Epithelial cell of prostate (primary cell): ENCODE measurements at places on chromosomes 2 and 18.

GRCh38 chr18:57015451-57015850 is 131.4 kb upstream of the BOD1L2 start:
- DNase-seq: no peak

GRCh38 chr2:173239644-173240043 is 115.0 kb upstream of the CDCA7 start:
- DNase-seq: no peak

- DNase-seq: no peak
Measured at GRCh38 chr2:72926811-72927465, 9.6 kb downstream of the EMX1 start.

- DNase-seq: no peak
Measured at GRCh38 chr2:73003027-73003426, 68.5 kb downstream of the SFXN5 start.

GRCh38 chr2:186751790-186752189 is 57.9 kb downstream of the FAM171B start:
- DNase-seq: no peak

DNA sequence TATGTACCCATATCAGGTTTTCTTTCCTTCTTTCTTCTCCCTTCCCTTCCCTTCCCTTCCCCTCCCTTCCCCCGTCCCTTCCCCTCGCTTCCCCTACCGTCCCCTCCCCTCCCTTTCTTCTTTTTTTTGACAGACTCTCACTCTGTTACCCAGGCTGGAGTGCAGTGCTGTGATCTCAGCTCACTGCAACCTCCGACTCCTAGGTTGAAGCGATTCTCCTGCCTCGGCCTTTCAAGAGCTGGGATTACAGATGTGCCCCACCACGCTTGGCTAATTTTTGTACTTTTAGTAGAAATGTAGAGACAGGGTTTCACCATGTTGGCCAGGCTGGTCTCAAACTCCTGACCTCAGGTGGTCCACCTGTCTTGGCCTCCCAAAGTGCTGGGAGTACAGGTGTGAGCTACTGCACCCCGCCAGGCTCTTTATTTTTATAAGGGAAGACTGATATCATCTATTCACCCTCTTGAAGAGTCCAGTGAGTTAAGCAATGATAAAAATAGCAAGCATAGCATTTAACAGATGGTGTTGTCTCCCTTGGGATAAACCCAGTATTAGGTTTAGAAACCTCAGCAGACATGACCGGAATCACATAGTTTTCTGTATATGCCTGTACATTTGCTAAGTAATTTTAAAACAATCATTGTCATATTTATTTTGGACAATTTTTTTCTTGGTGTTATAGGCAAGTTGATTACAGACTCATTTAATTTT is 888.4 kb downstream of the TRIB2 start:
- DNase-seq: no peak

GRCh38 chr18:23067236-23067635 is 68.0 kb upstream of the CABLES1 start:
- DNase-seq: no peak

- DNase-seq: no peak
Measured at GRCh38 chr2:109118321-109118720, 10.7 kb upstream of the SH3RF3 start.

DNA sequence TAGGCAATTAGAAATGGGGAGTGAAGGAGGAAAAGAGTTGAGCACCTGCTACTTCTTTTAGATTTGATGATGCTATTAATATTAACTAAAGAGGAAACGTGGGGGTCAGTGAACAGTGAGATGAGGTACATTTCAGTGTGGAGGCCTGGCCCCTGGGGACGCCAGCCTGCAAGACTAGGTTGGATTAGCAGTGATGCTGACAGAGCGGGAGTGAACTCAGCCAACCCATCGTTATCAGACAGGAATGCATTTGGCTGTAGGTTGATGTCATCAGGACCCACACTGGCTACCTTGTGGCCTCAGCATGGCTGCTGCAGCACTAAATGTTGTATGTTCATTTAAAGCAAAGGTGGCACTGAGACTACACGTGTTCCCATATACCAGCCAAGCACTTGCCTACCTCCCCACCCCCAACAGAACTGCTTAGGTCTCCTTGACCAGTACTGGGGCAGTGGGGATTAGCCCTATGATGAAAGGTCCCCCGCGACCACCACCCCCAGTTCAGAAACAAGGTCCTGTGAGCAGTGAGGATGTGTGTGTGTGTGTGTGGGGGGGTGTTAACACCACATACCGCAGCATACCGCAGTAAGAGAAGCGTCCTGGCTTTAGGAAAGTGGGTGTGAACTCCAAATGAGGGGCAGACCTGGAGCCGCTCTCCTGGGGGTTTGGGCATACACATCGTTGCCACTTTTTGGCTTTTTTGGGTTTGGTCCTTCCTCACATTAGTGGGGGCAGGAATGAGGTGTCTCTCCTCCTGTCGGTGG is 26.0 kb downstream of the DGKD start:
- DNase-seq: no peak

- DNase-seq: no peak
Measured at GRCh38 chr2:79876430-79876829, 363.6 kb downstream of the CTNNA2 start.

GRCh38 chr2:54632733-54633692 is 90.4 kb upstream of the EML6 start:
- peak; percentile 39 for DNase-seq

GRCh38 chr2:163887182-163887581 is 151.4 kb upstream of the FIGN start:
- DNase-seq: no peak

- no peak for DNase-seq
Measured at GRCh38 chr2:64659252-64659651, 5.5 kb upstream of the SERTAD2 start.
